ENCODE measurements at places on chromosomes 6 and 20.

DNA sequence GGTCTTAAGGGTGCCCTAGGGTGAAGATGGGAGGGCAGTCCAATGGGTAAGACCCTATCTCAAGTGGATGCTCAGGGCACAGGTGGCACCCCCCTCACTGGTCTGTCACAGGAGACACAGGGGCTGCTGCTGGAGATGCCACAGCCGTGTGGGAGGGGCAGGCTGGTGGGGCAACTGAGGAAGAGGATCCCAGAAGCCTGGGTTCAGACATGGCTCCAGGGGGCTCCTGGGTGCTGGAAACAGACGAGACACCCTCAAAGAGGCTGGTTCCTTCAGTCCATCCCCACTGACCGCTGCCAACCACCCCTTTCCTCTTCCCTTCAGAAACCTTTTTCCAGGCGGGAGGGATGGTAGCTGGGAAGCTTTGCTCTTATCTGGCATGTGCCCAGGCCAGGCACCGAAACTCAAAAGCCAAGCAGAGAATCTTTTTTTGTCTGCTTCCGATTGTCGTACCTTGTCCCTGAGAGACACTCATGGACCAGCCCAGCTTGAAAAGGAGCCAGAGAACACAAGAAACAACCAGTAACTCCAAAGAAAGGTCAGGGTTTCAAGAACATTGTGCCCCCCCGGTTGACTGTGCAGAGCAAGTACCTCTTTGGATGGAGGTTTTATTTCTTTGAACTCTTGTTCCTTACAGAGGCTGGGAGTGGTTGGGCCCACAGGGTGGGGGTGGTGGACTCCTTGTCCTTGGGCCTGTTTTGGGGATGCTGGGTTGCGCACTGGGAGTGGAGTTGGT, 28.5 kb upstream of the EMILIN3 start:
- no peak for DNase-seq

DNA sequence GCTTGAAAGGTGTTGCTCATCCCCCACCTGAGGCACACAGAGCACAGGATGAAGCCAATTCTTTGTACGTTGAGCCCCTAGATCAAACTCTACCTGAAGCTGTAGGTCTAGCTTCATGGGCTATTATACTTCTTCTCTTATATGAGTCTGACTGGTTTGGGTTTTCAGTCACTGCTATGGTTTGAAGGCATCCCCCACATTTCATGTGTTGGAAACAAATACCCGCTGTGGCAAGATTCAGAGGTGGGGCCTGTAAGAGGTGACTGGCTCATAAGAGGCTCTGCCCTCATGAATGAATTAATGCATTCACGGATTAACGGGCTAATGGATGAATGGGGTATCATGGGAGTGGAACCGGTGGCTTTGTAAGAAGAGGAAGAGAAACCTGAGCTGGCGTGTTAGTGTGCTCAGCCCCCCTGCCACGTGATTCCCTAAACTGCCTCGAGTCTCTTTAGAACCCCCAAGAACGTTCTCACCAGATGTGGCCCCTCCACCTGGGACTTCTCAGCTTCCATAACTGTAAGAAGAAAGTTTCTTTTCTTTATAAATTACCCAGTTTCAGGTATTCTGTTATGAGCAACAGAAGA, 39.2 kb downstream of the PREX1 start:
- no peak for DNase-seq

DNA sequence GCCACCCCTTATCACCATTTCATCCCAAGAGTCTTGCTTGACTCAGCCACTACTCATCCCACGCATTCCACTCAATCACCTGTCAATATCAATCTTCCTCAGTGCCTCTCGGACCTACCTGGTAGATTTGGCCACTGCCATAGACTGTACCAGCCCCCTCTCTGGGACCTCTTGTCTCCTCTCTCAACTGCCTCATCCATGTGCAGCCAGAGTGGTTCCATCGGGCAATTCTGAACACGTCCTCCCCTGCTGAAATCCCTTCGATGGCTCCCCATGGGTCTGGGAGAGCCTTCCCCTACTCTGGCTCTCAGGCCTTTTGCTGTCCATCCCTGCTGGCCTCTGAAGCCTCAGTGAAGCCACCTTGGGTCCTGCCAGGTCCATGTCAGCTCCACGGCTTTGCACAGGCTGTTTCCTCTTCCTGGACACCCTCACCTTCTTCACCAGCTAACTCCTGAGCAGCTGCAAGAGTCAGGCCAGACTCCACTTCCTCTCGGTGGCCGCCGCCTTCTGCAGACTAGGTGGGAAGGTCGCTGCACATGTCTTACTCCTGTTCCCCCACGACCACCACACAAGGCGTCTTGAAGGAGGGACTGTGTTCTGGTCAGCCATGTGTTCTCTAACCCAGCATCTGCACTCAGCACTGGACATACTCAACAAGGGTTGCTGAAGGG, 120.4 kb downstream of the TOX2 start:
- DNase-seq, result peak; percentile 21

GRCh38 chr6:34587325-34587724, 31.2 kb upstream of the SPDEF start:
- DNase-seq, result no peak

GRCh38 chr6:50979171-50979525, 160.5 kb downstream of the TFAP2B start:
- DNase-seq, result no peak

DNA sequence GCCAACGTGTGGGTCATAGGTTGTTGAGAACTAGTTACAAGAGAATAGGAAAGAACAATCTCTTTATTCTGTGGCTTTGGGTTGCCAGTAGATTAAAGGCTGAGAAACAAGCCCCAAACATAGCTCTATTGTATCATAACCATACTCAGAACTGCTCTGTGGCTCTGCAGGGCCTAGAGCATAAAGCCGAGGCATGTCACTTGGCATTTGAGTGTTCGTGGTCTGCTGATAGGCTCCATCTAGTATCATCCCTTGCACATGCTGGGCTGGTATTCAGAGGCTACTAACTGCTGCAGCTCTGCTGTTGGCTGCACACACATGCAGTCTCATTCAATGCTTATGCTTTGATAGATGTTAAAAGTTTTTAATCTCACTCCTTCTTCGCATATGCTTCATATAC, 157.9 kb downstream of the OGFRL1 start:
- no peak for DNase-seq

GRCh38 chr20:36407199-36407733, 101.1 kb downstream of the DLGAP4 start:
- no peak for DNase-seq

DNA sequence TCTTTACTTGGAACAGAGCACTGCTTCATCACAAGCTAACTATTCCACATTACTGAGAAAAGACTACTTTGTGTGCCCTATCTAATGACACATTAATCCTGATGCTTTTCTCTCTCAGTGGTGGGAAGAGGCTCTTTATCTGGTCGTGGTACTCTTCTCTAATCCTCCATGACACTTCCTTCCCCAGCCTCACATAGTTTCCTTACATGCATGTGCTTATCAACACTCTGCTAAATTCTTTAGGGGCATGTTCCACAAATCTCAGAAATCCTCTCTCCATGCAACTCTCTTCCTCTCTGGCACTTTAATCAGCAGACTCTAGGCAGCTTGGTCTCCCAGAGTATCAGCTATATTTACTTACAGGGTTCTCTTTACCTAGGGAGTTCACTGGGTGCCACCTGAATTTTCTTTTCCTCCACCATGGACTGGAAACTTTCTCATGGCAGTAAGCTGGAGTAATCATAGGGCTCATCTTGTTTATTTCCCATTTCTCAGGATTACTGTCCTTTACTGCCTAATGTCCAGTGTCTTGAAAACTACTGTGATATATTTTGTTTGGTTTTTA, 27.0 kb upstream of the SLC22A2 start:
- DNase-seq, result no peak

- no peak for DNase-seq
Observed at GRCh38 chr20:25005661-25006060, 13.1 kb upstream of the APMAP start.

GRCh38 chr6:38505826-38506225, 133.9 kb downstream of the BTBD9 start:
- DNase-seq, result no peak

DNA sequence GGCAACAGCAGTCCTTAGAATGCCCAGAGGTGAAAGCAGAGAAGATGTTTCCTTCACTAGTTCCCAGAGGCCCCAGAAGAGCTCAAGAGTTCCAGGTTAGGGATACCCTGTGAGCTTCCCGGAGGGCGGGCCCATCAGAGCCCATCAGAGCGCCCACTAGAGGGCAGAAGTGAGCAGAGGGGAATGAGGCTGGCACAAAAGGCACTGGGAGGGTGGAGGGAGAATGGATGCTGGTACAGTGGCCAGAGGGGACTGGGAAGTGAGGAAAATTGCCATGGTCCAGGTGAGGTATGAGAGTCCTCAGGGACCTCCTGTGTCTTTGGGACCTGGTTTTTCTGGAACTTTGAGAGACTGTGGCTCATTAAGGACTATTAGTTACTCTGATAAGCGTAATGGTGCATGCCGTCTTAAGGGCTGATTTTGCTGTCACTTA, 57.3 kb downstream of the LINC00237 start:
- peak; percentile 83 for DNase-seq

GRCh38 chr6:121438869-121439268, 3.4 kb downstream of the GJA1 start:
- DNase-seq, result no peak

- no peak for DNase-seq
Observed at GRCh38 chr6:47631797-47632196, 66.6 kb upstream of the ADGRF4 start.

DNA sequence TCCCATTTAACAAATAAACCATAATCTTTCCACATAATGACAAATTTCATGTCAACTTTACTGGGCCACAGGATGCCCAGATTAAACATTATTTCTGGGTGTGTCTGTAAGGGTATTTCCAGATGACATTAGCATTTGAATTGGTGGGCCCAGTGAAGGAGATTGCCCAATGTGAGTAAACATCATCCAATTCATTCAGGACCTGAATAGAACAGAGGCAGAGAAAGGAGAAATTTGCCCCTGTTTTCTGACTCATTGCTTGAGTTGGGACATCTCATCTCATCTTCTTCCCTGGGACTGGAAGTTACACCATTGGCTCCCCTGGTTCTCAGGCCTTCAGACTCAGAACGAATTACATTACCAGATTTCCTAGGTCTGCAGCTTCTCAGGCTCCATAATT, 142.9 kb downstream of the TPBG start:
- DNase-seq, result no peak

- DNase-seq, result no peak
Observed at GRCh38 chr20:20235681-20236080, 132.2 kb upstream of the INSM1 start.

- no peak for DNase-seq
Observed at GRCh38 chr6:111609827-111610526, 4.3 kb upstream of the TRAF3IP2 start.

GRCh38 chr20:32911355-32911754, 52.6 kb downstream of the EFCAB8 start:
- DNase-seq, result no peak

GRCh38 chr20:22807045-22807444, 222.7 kb upstream of the FOXA2 start:
- no peak for DNase-seq

GRCh38 chr20:38872036-38872435, 54.2 kb upstream of the FAM83D start:
- DNase-seq, result no peak

GRCh38 chr20:56776345-56776744, 147.2 kb downstream of the TFAP2C start:
- no peak for DNase-seq

DNA sequence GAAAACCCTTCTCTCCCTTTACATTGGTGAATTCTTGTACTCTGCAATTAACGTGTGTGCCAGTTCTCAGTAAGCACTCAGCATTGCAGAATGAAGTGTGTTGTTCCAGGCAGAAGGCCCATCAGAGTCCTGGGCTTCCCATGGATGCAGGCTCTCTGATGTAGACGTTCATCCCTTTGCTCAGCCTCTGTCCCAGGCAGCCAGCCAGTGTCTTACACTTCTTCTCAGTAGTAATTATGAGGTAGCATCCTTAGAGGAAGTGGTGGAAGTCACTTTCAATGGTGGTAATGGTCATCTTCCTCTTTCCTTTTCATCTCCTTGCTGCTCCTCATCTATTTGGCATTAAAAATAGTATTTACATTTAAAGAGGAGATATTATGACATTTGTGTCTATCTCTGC, 66.7 kb upstream of the FYN start:
- DNase-seq, result no peak

DNA sequence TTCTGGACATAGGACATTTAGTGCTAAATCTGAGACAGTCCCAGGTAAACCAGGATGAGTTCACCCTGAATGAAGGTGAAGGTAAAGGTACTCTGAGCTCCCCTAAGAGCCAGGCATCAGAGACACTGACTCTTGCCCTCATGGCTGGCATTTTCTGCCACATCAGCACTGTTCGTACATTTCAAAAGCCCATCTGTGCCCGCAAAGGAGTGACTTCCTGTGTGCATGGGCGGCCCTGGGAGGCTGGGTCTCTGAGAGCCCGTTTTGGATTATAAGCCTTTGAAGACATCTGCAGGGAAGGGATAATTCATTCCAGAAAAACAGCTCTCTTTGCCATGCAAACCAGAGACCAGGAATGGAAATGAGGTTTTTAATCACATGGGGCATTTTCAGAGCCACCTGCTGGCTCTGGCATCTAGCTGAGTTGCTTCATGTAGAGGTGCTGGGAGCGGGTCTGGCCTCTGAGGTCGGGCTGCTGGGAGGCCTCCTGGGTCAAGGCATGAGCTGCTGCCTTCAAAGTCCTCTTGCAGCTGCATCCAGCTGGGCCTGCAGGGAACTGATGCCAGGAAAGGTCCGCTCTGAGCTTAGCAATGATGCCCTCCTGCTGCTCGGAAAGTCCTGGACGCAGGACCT, 348.3 kb downstream of the DHX35 start:
- DNase-seq, result no peak

Data from stimulated activated CD8-positive, alpha-beta memory T cell treated with anti-CD3 and anti-CD28 coated beads, Interleukin-4, amount 100 ng/mL, for 48 hours (primary cell).